ENCODE measurements at places on chromosomes 16 and 17. TPM values are rescaled to one million over a fixed set of nuclear protein-coding genes. Genes with fewer than 3 reads are reported as not detected.

GRCh38 chr16:73572135-73572828 is 524.4 kb upstream of the ZFHX3 start:
- DNase-seq, result no peak

DNA sequence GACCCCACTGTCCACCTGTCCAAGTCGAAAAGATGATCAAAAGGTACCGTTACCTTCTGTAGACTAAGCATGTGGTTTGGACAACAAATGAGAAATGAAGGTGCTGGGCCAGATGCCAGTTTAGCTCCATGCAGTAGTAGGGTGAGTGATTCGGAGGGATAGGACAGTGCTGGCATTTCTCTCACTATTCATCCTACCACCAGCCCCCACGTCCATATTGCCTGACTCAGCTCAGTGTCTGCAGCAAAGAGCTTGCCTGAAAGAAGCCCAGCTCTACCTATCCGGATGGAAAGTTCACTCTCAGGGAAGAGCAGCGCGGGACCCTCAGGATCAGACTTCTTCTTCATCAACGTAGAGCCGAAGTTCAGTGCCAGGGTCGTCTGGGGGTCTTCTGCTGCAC is 145.0 kb downstream of the SLC39A11 start:
- no peak for DNase-seq

Gene EPX
- 2.6 TPM for total RNA-seq

Gene CEP295NL
- total RNA-seq, result 9.9 TPM

Gene TRAF7
- 55.1 TPM for total RNA-seq

Data from spleen (tissue), 13 donors.